Brain microvascular endothelial cell (primary cell): ENCODE measurements at places on chromosomes 11 and 22.

GRCh38 chr11:61059260-61059752, 43.0 kb upstream of the CD5 start:
- DNase-seq: no peak

DNA sequence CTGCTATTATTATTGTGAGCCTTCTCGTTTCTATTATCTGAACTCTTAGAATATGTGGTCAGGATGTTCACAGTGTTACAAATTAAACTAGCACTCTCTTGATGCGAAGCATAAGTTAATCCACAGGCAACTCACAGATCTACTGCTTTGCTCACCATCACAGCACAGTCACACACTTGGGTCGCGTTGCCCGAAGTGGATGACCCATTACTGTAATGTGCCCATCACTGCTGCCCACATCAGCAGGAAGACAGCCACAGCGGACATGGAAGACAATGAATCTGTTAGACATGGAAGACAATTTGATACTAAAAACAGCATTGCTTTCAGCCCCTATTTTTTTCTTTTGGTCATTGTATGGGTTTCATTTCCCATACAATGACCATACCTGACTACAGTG, 216.4 kb upstream of the B3GAT1 start:
- DNase-seq: no peak

GRCh38 chr22:43600265-43600664, 188.5 kb downstream of the MPPED1 start:
- DNase-seq: no peak

GRCh38 chr22:45335854-45336522, 26.3 kb downstream of the FAM118A start:
- no peak for DNase-seq

DNA sequence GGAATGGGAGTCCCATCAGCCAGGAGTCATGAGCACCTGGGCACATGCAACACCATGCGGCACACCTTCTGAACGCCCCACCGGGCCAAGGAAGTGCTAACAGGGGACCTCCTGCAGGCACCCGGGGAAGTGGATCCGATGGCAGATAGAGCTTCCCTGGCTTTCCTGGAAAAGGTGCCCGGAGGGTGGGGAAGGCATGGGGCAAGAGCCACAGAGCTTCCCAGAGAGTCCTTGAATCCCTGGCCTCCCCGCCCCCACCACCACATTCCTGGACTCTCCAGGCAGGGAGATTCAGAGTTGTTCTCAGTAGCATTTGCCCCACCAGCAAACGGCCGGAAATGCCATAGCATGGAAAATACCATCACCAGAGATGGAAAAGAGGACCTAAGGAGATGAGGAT, 8.3 kb downstream of the TRIM29 start:
- DNase-seq: no peak

DNA sequence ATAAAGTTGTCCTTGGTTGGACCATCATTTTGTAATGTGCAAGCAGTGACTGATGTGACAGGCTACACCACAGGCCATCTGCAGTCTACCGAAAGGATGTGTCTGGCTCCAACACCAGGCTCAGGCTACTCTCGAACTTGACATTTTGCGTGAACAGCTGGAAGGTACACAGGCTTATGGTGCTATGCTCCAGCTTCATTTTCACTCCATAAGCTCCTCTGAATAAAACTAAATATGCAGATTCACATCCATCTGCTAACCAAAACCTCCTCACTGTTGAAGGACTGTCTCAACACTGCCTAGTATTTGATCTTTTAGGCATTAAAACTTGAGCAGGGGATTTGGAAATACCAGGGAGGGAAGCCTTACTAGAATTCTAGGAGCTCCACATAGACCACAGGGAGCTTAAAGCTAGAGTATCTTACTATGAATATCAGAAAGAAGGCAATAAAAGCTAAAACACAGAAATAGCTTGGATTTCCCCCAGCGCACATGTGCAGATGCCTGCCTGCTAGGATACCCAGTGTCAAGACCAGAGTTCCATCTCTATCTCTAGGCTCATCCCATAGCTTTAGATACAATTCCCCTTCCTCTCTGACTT, 383.9 kb upstream of the FAT3 start:
- DNase-seq: no peak

DNA sequence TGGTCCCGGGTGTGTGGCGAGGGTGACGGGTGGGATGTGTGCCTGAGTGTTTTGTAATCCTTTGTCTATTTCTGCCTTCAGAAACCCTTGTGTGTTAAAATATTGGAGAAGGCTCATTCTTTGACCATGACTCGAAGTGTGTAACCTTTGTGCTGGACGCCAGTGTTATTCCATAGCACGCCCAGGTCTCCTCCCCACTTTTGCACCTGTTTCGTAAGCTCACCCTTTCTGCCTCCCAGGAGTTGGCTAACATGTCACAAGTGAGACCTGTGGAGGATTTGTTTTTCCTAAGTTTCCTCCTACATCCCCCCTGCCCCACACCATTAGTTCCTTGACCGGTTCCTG, 382 bp downstream of the C11orf54 start:
- no peak for DNase-seq

DNA sequence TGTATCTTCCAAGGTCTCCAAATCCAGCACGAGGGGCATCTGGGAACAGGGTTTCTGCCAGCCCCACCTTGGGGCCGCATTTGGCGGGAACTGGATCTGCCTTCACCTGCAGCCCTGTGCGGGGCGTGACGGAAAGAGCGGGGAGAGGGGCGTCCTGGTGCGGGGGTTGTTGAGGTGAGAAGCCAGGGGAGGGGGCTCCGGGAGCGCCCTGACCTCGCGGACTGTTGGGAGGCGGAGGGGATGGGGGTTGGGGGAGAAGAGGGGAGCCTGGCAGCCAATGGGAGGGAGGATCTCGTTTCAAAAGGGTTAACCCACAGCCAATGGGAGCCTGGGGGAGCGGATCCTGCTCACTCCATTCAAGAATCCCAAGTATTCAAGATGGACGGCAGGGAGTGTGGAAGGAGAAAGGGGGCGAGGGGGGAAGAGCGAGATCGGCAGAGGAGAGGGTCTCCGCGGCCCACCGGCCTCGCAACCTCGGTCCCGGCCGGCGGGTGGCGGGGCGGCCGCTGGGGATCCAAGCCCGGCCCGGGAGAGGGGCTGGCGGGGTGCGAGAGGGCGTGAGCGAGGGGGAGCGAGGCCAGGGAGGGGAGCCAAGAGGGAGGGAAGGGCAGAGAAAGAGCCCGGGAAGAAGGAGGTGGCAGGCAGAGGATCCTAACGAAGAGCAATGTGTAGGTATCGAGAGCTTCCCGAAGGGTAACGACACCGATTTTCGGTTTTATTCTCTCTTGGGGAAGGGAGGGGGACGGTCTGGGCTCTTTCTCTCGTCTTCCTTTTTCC, 11.5 kb downstream of the YPEL4 start:
- DNase-seq: peak; percentile 86

DNA sequence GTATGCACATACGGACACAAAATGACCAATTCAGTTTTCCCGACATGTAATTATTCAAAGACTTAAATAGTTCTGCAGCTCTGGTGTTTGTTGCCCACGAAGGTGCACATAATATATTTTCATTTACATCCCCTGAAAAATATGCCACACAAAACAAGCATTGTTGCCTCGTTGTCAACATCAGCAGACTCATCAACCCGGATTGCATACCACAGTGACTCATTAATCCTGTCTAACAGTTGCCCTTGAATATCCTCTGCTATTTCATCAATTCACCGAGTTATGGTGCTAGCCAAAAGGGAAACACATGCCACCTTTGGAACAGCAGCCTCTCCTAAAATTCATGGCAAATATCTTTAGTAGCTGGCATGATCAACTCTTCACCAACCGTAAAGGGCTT, 582.2 kb downstream of the LRRC4C start:
- no peak for DNase-seq

DNA sequence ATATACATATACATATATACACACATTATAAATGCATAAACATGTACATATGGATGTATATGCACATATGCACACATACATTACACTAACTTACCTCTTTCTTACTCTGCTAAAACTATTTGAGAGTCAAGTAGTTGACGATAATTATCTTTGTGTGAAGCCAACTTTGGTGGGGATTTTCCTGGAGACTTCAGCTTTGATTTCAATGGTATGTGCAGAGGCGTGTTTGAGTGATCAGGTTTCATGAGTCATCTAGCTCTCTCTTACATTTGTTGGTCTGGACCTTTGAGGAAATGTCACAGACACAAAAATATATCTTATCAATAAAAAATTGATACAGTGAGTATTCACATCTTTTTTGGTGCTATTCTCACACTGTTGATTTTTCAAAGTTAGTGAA, 769.1 kb upstream of the LUZP2 start:
- DNase-seq: peak; percentile 79

DNA sequence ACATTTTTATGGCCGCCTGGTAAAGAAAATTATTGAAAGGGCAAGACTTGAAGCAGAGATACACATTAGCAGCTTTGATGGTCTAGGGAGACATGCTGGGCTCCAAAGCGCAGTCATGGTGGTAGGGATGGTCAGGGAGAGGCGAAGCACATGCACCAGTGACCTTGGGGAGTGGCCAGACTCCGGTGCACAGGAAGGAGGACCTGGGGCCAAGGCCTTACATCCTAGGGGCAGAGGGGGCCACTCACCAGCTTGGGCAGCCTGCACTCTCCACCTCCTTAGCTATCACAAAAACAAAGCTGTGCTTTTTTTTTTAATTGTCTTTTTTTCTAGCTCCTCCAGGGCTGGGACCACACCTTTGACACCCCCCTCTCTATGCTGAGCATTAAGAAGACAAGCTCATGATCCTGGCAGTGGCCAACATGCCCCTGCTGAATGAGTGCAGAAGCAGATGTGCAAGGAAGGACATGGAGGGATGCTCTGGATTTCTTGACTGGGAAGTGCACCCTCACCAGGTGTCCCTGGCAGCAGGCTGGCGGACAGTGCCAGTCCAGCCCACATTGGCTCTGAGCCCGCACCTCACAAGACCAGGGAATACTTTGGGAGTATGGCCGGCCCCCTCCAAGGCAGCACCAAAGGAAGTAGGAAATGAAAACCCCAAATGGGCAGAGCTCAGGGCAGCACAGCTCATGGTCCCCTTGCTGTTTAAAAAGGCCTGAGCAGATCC, 619.9 kb downstream of the TBC1D22A start:
- DNase-seq: no peak

GRCh38 chr11:46521961-46522681, 71.7 kb downstream of the AMBRA1 start:
- peak; percentile 30 for DNase-seq

DNA sequence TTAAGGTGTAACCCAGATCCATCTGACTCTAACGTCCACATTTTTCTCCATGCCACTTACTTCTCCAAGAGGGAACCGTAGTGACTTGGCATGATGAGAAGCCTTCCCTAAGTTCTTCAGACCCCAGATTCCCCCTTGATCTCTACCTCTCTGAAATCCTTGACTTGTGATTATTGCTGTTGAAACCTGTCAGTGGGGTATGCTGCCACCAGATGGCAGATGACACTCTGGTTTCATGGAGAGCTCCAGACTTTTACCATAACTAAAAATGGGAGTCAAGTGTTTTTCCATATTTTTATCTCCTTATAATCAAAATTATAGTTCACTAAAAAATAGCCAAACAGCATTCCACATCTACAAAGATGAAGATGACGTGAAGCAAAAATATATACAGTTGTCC, 504.2 kb downstream of the SOX6 start:
- peak; percentile 27 for DNase-seq

- peak; percentile 12 for DNase-seq
Observed at GRCh38 chr11:124612567-124613246, 1.5 kb downstream of the PANX3 start.

DNA sequence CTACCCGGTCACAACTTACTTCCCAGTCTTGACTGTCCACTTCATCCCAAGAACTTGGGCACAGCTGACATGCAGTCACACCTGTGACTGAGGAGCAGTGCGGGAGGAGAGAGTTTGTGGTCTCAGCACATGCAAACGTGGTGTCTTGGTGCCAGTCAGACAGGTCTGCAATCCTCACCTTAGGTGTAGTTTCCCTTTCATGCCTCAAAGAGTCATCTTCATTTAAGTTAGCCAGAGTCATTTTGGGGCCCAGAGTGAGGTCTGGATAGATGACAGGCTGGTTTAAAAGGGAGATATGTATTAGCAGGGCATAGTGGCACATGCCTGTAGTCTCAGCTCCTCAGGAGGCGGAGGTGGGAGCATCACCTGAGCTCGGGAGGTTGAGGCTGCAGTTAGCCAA, 108.5 kb upstream of the SORL1-AS1 start:
- DNase-seq: no peak
